ENCODE measurements at places on chromosomes 3 and 15.

DNA sequence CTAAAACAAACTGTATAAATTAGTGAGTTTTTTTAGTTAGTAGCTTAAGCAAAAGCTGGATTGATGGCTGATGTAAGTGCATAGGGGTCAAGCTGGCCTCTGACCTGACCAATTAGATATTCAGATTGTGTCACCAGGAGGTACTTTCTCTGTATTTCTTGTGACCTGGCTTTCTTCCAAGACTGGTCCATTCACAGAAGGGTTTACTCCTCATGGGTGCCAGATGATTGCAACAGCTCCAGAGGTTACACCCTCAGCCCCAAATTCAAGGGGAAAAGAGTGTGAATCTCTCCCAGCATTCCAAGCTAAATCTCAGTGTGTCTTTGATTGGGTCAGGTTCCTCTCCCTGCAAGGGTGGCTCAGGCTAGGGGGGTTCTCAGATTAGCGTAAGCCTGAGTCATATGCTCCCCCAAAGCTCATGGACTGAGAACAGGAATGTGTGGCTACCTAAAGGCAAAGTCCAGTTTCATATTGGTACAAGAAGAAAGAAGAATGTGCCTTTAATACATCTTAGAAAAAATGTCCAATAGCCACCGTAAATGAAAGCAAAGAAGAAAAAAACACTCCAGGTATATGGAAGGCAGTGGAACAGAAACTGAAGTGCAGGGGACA, 16.5 kb downstream of the PML start:
- no peak for DNase-seq

GRCh38 chr15:33119273-33119672, 75.2 kb downstream of the FMN1 start:
- no peak for DNase-seq

GRCh38 chr15:69405110-69405509, 9.0 kb upstream of the KIF23 start:
- DNase-seq: no peak

DNA sequence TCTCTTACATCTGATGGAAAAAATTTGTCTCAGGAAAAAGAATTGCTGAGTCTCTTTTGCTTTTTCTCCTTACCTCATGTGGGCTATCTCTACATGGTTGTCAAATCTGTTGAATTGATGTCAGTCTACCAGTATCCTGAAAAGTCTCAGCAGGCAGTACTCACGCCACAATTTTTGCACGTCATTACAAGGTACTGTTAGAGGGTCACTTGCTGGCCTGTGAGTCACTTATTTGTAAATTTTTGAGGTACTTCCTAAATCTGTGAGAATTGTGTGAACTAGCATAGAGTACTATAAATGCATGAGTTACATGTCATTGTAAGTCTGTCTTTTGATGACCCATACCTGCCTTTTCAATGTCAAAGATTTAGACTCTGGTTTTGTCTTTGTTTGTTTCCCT, 15.9 kb downstream of the HPS3 start:
- DNase-seq: no peak

GRCh38 chr3:189953551-189953950, 167.1 kb downstream of the P3H2 start:
- DNase-seq: no peak

- DNase-seq: no peak
These were observed 59.5 kb upstream of the MCF2L2 start for GRCh38 chr3:183487896-183488295.

- no peak for DNase-seq
These were observed 37.1 kb upstream of the CLK3 start for GRCh38 chr15:74578496-74578994.

DNA sequence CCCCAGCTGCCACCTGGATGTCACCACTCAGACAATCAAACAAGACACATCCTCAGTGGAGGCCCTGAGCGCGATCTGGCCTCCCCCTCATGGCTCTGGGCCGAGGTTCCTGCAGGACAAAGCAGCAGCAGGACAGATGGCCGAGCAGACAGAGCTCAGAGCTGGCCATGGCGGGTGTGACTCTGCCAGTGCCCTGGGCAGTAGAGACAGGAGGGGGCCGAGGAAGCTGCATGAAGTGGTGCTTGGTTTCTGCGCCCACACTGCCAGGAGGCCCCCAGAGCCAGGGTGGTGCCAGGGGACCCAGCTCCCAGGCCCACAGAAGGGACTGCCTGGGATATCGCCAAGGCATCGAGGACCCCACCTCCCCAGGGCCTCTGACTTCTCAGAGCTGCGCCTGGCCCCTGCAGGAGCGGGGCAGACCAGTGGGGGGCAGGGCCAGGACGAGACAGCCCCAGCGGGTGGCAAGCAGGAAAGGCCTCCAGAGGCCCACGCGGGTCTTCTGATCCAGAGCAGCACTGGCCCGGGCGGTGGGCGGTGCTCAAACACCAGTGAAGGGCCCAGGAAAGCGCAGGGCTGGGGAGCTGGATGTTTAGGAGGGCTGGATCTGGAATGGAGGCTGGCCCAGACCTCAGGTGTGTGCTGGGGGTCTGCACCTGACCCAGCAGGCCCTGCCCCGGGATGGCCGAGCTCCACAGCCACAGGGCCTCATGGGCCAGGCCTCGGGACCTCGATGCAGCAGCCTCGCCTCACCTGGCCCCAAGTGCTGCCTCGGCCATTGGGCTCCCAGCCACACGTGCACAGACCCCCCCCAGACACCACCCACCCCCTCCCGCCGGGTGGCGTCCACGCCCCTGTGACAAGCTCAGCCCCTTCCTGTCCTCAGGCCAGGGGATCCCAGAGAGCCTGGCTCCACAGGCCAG, 76.0 kb downstream of the GOLGA8G start:
- DNase-seq: no peak

- DNase-seq: no peak
These were observed 383.3 kb upstream of the SGO1 start for GRCh38 chr3:20569310-20569709.

GRCh38 chr3:69164296-69164695, 41.9 kb upstream of the LMOD3 start:
- no peak for DNase-seq

DNA sequence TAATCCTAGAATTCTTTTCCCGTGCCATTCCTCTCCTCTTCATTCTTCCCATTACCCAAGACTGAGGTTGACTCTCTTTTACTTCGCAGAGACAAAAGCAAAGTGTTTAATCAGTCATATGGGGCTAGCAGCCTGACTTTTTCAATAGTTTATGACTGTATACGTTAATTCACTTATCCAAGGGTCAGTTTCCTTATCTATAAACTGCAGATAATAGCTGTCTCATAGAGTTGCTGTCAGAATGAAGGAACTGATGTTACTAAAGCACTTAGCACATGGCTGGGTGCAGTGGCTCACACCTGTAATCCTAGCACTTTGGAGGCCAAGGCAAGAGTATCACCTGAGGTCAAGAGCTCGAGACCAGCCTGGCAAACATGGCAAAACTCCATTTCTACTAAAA, 43.5 kb upstream of the ULK4 start:
- no peak for DNase-seq

DNA sequence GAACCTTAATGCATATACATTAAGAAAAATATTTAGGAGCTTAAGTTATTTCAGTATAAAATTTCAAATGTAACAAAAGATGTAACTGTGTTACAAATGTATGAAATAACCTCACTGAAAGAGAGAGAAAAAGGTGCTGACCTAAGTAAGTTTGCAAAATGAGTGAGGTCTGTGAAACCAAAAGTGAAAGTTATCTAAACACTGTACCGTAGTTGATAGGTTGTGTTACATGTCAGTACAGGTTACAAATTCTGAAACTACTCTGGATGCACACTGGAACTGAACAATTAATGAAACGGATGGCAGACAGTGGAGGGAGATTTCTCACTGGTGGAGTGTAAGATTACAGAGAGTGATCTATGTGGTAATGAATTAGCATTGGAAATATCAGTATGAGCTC, 420.7 kb downstream of the ZNF385D start:
- no peak for DNase-seq

DNA sequence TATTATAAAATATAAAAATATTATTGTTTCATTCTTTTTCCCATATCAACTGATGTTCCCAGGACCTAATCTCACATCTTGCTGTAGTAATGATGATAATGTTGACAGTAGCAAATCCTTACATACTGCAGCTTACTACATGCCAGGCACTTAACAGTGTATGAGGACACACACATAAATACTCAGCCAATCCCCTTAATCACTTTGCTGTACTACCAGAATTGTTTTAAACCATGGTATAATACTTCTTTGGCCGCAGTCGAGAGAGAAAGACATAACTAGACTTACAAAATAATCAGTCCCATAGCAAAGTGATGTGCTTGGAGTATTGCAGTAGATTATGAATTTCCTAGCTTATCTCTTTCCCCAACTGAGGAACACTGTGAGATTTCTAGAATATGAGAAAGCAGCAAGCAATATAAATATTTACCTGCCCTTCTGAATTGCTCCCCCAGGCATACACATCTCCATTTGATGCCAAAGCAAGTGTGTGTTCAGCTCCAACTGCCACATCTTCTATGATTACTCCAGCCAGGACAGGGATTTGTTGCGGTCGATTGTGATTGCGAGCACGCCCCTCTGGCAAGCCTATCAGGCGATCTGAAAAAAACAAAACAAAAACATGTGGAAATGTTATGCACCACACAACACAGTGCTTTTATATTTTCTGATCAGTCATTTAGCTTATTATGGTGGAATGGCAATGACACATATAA, 33.0 kb downstream of the FBXL22 start:
- no peak for DNase-seq

- no peak for DNase-seq
These were observed 7.7 kb downstream of the RBM15B start for GRCh38 chr3:51398595-51399310.

DNA sequence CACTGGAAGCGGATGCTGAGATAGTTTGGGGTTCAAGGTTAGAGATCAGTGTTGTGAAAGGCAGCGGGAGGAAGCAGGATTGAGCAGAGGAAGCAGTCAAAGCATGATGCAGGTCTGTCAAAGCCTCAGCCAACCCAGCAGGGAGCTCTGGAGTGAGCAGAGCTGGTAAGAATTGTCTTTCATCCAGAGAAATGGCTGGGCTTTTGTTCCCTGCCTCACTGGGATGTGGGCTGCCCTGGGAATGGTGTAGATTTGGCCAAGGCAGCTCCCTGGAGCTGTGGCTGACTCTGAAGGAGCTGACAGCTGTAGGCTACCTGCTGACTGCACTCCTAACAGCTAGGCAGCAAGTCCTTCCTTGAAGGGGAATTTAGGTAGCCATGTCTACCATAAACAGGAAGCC, 61.9 kb upstream of the STXBP5L start:
- DNase-seq: no peak

GRCh38 chr3:85867072-85867471, 908.3 kb downstream of the CADM2 start:
- DNase-seq: no peak

DNA sequence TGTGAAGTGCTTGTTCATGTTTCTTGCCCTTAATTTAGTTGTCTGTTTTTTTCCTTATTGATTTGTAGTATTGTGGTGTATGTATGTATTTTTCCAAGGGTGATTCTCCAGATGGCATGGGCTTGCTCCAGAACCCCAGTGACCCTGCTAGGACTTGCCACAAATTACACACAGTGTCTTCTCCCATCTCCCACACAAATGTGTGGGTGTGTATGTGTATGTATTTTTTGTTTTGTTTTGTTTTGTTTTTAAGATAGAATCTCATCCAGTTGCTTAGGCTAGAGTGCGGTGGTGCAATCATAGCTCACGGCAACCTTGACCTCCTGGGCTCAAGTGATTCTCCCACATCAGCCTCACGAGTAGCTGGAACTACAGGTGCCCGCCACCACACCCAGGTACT, 36.2 kb upstream of the ARID3B start:
- DNase-seq: no peak

DNA sequence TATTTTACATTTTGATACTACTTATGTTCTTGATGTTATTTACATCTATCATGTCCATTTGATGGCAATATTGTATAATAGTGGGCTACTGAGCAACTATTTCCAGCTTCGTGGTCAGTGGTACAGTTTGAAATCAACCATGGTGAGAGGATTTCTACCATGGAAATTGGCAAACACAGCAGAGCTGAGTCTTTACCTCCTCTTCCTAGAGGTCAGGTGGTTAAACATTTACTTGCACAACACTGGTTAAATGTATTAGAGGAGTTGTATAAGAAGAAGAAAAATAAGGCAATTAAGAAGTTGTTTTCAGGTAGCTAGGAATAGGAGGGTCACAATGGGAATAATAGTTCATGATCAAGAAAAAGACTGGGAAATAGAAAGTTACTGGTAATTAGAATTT, 7.2 kb upstream of the PPM1L start:
- DNase-seq: no peak

DNA sequence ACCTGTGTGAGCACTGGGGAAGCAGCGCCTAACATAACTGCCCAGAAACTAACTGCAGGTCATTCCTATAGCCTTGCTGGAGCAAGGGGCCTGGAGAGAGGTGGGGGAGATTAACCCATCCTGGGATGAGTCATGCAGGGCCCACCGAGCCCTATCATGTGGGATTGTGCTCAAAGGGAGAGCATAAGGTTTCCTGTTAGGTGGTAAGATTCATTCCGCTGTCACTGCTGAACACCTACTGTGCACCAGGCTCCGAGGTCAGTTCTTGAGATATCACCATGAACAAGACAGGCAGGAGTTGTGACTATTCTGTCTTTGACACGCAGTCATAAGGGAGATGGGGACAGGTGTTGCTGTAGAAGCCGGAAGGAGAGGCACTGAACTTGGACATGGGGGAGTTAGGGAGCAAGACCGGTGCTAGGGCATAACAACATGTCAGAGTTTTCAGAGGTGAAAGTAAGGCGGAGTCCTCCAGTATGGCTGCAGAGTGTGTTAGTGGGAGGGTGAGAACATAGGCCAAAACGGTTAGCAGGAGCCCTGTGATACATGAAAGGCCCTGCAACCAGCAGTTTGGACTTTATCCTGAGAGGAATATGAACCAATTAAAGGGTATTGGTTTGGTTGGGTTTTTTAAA, 2.4 kb downstream of the SLC25A38 start:
- no peak for DNase-seq

GRCh38 chr3:194009892-194010533, 125.9 kb upstream of the HES1 start:
- no peak for DNase-seq

GRCh38 chr15:30824518-30825195, 79.1 kb upstream of the FAN1 start:
- DNase-seq: no peak

GRCh38 chr3:188326111-188326510, 172.2 kb downstream of the LPP start:
- no peak for DNase-seq

- no peak for DNase-seq
These were observed 20.9 kb upstream of the MUC20 start for GRCh38 chr3:195699860-195700259.

DNA sequence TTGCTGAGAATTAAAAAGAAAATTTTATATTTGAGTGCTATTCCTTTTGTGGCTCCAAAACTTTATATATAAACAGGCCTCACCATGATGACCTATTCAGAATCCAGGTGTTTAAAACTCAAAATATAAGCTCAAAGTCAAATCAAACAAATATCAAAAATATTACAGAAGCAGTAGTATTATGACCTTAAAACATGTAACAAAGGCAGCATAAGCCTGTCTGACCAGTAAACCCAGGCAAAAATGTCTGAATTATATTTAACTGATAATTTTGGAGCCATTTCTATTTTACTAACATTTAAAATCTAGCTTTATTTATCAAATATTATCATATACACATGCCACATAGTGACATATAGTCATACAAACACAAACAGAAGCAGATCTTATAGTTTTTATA, 6.4 kb upstream of the NOX5 start:
- no peak for DNase-seq

GRCh38 chr3:132555306-132556035, 41.6 kb upstream of the ACKR4 start:
- no peak for DNase-seq

GRCh38 chr3:14225421-14225820, 46.8 kb downstream of the LSM3 start:
- DNase-seq: no peak

GRCh38 chr3:129462361-129462968, 22.4 kb downstream of the IFT122 start:
- DNase-seq: no peak
